ENCODE measurements at places on chromosomes 11 and 22.

DNA sequence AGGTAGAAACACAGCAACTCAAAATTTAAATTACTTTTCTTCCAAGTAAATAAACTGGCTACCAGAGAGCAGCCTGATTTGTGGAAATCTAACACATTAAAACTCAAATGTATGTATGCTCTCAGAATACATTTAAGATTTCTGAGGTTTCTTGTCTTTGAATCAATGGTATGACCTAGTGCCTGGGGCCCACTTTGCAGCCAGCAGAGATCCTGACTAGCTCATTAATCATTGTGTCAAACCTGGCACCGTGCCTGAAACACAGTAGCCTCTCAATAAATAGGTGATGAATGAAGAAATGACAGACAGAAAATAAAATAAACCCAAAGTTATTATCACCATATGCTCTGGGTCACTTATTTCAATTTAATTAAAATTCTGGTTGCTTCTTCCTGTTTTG, 176.2 kb upstream of the FAT3 start:
- no peak for DNase-seq

GRCh38 chr11:81942646-81943045, 791.0 kb downstream of the FAM181B start:
- no peak for DNase-seq

DNA sequence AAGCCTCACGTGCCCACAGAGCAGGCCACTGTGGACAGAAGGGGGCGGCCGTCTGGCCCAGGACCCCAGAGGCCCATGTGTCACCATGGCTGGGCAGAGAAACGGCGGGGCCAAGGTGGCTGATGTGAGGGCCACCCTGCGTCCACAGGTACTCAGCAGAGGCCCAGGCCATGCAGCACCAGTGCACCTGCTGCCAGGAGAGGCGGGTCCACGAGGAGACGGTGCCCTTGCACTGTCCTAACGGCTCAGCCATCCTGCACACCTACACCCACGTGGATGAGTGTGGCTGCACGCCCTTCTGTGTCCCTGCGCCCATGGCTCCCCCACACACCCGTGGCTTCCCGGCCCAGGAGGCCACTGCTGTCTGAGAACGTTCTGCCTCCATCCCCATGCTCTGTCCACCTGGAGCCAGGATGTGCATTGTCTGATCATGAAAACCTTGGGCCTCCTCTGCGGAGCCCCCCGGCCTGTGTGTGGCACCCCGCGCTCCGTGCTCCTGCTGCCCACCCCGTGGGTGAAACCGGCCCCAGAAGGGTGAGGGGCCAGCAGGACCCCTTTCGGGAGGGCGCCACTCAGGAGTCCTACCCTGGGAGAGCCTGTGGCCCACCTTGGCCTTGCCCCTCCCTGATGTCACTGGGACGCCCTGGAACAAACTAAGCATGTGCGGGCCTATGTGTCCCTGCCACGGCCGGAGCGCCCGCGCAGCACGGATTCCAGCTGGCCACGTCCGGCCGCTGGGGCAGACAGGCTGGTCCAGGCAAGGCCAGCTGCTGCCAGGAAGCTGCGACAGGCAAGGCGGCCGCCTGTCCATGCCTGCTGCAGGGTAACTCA, 38.6 kb downstream of the MUC5B start:
- no peak for DNase-seq

DNA sequence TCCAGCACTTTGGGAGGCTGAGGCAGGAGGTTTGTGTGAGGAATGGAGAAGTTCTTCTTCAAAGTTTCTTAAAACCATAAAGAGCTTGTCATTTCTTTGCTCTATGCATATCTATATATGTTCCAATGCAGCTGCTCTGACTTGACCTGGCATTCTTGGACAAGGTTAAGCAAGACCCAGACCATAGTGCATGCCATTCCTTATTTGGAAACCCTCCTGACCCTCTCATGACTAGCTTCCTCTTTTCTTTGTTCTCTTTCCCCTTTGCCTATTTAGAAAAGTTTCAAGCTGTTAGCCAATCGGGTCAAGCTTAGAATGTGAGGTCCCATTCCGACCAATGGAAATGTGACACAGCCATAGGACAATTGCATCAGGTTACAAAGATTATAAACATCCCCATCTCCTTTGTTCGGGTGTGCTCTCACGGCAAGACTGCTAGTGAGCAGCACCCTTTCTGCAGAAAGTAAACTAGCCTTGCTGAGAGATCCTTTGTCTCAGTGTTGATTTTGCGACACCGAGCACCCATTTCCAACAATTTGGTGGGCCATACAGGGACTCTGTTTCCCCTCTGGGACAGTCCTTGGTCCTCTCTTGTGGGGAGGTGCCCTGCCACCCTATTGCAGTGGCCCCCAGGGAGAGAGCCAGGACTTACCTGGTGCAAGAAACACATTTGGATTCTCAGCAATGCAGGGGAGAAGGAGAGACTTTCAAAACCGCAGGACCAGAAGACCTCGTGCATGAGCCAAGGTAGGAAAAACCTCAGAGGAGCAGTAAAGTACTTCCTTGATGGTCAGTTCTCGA, 39.9 kb upstream of the ANO1 start:
- DNase-seq, result no peak

DNA sequence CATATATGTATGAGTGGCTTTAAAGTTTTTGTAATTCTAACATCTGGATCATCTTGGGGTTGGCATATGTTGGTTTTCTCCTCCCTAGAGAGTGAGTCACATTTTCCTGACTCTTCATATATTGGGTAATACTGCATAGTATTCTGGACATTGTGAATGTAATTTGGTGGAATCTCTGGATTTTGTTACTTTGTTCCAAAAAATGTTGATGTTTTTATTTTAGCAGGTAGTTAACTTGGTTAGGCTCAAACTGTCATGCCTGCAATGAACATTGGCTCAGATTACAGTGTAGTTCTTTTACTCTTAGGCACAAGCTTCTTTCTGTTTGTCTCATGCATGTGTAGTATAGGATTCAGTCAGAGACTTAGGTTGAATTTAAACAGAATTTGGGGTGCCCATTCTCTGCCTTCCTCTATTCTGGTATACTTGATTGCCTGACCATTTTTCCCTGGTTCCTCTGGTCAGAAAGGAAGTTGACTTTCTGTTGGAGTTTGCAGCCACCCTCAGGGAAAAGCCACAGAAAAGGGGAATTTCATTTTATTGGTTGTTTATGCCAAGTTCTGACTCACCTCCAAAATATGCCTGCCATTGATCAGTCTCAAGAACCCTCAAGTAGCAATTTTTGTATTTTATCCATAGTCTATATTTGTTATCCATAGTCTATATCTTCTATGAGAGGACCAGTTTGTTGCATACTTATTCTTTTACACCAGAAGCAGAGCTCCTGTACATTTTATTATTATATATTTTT, 151.7 kb downstream of the UVRAG start:
- no peak for DNase-seq

- no peak for DNase-seq
Measured at GRCh38 chr22:34017205-34017604, 96.9 kb upstream of the LARGE1 start.

- DNase-seq, result no peak
Measured at GRCh38 chr11:22640862-22641261, 15.2 kb upstream of the FANCF start.

- DNase-seq, result no peak
Measured at GRCh38 chr11:127598476-127598875, 597.9 kb upstream of the KIRREL3 start.

DNA sequence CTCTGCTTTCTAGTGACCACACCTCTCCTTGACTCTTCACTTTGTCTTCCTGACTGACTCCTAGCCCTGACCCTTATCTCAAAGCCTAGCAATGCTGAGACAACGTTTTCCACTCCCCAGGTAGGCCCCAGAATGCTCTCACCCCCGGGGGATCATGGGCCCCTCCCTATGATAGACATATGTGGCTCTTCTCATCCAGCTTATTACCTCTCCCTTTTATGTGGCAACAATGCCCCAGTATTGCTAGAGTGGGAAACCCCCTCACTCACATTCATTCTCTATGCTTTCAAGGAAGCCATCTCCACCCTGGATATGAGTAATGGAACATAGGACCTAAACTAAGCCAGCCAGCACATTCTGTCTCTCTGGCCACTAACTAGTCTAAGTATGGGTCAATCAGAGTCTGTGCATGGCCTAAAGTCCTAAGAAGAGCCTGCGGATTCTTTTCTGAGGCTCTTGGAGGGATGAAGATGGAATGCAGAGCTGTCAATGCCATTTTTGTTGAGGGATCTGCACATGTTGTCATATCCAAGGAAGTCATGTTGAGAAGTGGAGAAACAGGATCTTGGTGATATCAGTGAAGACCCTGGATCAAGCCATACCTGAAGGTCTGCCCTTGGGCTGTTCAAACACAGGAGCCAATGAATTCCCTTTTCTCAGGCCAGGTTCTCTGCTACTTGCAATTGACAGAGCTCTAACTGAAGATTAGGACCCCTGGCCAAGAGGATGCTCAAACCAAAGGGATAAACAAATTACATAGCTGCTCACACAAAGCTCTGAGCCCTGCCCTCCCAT, 79.8 kb upstream of the GRK3 start:
- no peak for DNase-seq

DNA sequence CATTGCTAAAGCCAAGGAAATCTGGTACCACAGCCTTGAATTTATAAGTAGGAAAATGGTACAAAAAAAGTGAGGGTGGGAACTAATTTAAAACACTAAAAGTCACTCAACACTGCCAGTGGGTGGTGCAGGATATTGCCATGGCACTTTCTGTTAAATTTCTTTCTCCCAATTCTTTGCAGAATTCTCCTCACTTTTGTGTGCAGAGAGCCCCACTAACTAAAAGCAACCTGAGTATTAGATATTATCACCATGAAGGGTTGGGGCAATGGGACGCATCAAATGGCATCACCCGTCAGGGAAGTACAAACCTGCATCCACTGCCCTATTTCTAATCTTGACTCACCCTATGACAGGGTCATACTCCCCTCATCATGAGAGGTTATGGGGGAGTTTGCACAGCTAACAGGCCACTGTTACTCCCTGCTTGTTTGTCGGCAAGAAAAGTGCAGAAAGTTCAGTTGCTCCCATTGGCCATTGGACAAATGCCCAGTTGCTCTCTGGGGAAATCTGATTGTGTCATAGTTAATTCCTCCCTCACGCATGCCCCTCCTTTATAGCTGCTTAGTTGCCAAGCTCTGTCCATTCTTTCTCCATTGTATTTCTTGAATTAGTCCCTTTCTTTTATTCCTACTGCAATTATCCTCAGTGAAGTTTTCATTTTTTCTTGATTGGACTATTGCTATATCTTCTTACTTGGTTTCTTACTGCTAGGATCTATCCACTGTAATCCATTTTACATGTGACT, 93.8 kb upstream of the BLID start:
- DNase-seq, result no peak

GRCh38 chr11:69839516-69839915, 20.3 kb upstream of the FGF3 start:
- no peak for DNase-seq

- DNase-seq, result no peak
Measured at GRCh38 chr22:35987487-35987886, 41.1 kb downstream of the RBFOX2 start.

DNA sequence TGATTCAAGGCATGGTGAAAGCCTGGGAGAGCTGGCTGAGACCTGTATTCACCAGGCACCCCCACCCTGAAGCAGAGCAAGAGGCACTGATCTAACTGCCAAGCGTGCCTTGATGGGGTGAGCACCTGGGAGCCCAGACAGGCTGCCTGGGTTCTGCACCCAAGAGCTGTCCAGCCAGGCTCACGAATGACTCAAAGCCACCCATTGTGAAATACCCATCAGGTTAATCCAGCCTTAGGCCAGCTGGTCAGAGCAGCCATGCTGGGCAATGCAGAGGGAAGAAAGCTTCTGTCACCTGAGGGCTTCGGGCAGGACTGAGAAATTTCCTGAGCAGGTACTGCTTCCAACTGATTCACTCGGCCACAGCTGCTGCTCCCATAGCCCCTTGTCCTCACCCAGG, 22.1 kb downstream of the THOC5 start:
- DNase-seq, result no peak

DNA sequence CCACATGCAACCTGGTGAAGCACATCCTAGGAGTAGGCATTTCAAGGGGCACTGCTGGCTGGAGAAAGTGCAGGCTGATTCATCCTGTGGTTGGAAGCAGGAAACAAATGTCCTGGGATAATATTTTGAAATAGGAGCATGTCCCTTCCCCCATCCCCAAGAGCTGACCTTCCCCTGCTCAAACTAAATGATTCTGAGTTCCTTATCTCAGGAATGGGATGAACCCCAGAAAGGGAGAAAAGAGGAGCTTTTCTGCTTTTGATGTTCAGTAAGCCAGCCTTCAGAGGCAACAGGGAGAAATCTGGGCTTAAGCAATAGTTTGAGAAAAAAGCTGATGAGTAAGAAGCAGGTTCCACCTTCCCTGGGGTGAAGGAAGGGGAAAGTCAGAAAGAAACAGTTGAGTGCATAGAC, 19.5 kb upstream of the SPON1 start:
- no peak for DNase-seq

- no peak for DNase-seq
Measured at GRCh38 chr11:71580057-71581003, 2.3 kb downstream of the KRTAP5-11 start.

DNA sequence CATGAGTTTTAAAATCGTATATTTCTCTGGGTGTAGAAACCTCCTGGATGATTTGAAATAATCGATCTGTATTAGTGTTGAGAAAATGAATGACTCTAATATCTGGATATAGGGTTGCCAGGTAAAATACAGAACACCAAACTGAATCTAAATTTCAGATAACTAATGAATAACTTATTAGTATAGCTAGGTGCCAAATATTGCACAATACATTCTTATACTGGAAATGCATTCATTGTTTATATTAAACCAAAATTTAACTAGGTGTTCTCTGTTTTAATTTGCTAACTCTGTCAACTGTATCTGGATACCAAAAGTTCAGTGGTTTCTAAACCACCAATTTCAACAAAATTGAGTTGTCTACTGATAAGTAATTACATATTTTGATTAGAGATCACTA, 2.5 kb upstream of the BIRC3 start:
- no peak for DNase-seq

DNA sequence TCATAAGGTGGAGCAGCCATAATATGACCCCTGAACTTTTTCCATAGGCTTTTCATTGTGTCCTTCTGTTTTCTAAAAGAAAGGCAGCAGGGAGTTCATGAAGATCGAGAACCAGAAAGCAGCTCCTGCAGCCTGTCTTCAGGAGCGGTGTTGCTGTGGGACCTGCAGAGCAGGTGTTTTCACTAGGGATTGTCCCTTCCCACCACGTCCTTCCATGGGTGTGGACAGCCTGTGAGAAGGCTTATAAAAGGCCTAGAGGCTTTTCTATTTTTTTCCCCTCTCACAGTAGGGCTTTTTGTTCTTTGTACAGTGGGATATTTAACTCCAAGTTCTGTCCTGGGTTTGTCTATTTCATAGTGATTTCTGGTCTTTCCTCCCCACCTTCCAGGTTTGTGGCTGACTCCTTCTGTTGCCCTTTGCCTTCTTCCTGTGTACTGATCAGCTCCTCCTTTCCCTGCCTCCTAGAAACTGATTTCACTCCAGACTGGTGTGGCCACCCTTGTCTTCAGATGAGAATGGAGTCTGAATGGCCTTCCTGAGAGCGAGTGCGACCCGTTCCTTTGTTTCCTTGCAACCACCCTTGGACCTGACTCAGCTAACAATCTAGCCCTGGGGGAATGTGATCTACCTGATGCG, 10.1 kb downstream of the MRPL16 start:
- no peak for DNase-seq

Measured in stimulated activated CD4-positive, alpha-beta T cell treated with anti-CD3 and anti-CD28 coated beads, Interleukin-15, amount 100 ng/mL, for 1 hour (primary cell).